ENCODE measurements at places on chromosomes 13 and 19. TPM values are rescaled to one million over a fixed set of nuclear protein-coding genes. Genes with fewer than 3 reads are reported as not detected.

RPL36 gene
- total RNA-seq = 628 TPM

ZNF66 gene
- total RNA-seq = 13.5 TPM

HCN2 gene
- 8.5 TPM for total RNA-seq

KIR3DL1 gene
- total RNA-seq = not detected

TPRX2 gene
- total RNA-seq = not detected

ZNF790 gene
- 13.3 TPM for total RNA-seq

KMT5C gene
- 32.3 TPM for total RNA-seq

HIPK4 gene
- 2.6 TPM for total RNA-seq
